ENCODE measurements at places on chromosomes 5 and 9.

- no peak for DNase-seq
Measured at GRCh38 chr5:1819458-1819857, 18.3 kb downstream of the NDUFS6 start.

DNA sequence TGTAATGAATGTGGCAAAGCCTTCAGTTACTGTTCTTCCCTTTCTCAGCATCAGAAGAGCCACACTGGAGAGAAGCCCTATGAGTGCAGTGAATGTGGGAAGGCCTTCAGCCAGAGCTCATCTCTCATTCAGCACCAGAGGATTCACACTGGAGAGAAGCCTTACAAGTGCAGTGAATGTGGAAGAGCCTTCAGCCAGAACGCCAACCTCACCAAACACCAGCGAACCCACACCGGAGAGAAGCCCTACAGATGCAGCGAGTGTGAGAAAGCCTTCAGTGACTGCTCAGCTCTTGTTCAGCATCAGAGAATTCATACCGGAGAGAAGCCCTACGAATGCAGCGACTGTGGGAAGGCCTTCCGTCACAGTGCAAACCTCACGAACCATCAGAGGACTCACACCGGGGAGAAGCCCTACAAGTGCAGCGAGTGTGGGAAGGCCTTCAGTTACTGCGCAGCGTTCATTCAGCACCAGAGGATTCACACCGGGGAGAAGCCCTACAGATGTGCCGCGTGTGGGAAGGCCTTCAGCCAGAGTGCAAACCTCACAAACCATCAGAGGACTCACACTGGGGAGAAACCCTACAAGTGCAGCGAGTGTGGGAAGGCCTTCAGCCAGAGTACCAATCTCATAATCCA, 6.8 kb downstream of the RPL12 start:
- no peak for DNase-seq

DNA sequence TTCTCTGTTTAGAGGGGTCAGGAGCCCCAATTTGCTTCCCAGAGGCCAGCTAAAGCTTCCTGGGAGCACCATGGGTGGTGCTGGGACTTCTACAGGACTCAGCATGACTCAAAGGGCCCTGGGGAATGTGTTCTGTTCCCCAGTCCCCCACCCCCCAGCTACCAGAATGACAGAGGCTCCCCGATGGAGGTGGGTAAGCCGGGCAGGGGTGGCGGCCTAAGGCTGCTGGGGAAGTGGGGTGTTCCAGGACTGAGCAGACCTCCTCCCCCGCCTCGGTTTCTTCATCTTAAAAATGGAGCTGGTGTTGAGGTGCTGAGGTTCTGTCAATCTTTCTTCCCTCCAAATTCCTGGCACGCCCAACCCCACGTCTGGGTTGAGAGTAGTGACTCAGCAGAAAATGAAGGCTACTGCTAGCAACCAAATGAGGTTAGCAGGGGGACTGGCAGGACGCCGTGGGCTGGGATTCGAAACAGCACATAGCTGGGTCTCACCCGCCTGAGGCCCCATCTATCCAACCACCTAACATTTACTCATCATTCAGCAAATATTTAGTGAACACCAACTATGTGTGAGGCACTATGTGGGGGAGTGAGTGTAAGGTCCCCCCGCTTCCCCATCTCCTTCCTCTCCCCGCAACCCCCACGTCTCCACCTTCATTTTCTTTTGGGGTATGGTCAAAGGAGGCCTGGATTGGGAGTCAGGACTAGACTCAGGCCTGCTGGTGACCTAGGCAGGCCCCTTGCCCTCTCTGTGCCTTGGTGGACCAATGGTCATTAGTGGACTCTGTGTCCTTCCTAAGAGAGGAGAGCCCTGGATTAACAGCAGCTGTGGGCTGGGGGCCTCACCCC, 50.2 kb downstream of the C9orf50 start:
- peak; percentile 68 for DNase-seq

DNA sequence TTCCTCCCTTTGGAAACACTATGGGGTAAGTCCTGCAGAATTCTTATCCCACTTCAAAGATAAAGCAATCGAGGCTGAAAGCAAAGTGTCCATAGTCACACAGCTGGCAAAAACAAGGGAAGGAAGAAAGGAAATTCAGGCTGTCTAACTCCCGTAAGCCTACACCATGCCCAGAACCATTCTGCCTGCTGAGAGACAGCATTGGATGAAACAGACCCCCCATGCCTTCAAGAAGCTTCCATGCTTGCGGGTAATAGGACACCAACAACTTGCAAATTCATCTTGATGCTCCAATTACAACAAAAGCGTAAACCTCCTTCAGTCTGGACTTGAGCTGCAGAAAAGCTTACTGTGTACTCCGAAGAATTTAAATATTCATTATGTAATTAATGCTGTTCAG, 181.1 kb upstream of the WWC1 start:
- DNase-seq, result no peak

GRCh38 chr5:112555691-112556090, 136.6 kb upstream of the EPB41L4A start:
- no peak for DNase-seq

DNA sequence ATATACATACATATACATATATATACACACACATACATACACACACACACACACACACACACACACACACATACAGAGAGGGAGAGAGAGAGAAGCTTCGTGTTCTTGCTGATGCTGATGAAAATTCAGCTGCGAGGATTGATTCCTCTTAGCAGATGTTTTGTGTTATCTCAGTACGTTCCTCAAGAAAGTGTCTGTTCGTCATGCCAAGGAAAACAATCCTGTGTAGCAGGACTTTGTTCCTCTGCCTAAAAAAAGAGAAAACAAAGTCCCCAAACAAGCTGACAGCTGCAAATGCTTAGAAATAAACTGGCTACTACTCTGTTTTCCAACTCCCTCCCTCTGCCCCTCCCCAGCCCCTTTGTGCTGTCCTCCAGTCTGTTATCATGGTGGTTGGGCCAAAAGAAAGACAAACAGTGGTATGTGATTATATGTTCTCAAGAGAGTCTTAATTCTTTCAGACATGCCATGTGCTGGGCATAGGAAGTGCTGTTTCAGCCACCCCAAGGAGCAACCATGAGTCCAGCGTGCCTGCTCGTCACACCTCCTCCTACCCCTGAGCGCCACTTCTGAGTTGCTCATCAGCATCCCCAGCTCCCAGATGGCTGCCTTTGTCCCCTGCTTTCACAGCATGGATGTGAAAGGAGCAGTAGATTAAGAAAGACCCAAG, 71.5 kb upstream of the EQTN start:
- peak; percentile 52 for DNase-seq

- no peak for DNase-seq
Measured at GRCh38 chr5:55758231-55758630, 20.4 kb downstream of the DDX4 start.

GRCh38 chr5:103624035-103624480, 61.5 kb upstream of the NUDT12 start:
- no peak for DNase-seq

GRCh38 chr5:149831492-149831891, 101.4 kb downstream of the PPARGC1B start:
- no peak for DNase-seq

DNA sequence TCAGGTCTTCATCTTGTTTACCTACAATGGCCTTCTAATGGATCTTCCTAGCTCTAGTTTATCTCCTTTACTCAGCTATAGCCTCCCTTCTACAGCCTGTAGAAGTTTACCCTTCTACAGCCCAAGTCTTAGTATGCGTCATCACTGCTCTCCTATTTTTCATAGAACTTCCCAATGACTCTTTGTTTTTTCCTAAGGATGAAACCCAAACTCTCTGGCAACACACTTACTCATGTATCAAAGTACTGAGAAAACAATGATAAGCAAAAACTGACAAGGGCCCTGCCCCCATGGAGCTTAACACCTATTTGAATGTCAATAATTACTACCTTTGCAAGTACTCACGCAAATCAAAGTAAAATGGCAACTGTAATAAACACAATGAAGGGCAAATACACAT, 33.7 kb downstream of the LEAP2 start:
- no peak for DNase-seq

- DNase-seq, result no peak
Measured at GRCh38 chr5:112923148-112923917, 1.3 kb upstream of the REEP5 start.

GRCh38 chr5:80260461-80260860, 4.6 kb upstream of the SERINC5 start:
- DNase-seq, result no peak

GRCh38 chr5:1557114-1557873, 33.5 kb upstream of the LPCAT1 start:
- DNase-seq, result no peak

- DNase-seq, result no peak
Measured at GRCh38 chr9:113949571-113950078, 73.5 kb downstream of the ZNF618 start.

All from neural progenitor cell (in vitro differentiated cells).